ENCODE measurements at places on chromosomes 3 and 15.

DNA sequence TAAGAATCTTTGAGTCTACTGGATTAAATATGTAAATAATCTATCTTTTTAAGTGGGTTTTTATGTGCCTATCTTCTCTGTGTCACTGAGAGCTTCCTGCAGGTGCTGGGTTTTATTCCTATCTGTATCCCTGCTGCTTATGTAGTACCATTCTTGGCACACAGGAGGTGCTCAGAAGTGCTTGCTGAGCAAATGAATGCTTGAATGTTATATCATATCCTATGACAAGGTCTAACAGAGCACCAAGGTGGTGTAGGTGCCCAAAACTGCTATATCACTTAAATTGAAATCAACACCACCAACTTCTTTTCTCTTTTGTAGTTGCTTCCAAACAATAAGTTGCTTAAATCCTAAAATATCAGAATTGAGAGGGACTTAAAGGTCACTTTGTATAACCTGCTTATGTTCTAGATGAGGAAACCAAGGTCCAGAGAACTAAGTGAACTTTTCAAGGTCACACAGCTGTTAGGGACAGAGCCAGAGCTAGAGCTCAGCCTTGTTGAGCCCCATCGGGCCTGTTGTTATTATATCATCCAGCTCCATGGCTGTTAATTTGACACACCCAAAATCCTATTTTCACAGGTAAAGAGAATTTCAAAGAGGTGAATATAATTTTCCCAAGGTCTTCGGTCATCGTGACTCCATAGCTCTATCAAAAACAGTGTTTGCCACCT is 46.0 kb downstream of the CCNL1 start:
- no peak for DNase-seq

- no peak for DNase-seq
These were observed 35.4 kb downstream of the SMARCC1 start for GRCh38 chr3:47746264-47746663.

DNA sequence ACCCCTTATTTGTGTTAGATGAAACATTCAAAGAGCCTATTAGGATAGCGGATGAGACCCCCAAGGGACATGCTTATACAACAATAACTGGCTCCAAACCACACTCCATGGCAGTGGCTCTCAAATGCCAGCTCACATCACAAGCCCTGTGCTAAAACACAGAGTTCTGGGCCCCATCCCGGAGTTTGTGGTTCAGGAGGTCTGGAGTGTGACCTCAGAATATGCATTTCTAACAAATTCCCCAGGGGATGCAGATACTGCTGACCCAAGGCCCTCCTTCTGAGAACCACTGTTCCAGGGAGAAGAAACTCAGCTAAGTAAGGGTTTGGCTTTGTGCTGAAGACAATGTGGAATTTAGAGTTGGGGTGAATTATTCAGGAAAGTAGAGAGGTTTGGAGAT is 3.6 kb downstream of the CCRL2 start:
- DNase-seq, result no peak

DNA sequence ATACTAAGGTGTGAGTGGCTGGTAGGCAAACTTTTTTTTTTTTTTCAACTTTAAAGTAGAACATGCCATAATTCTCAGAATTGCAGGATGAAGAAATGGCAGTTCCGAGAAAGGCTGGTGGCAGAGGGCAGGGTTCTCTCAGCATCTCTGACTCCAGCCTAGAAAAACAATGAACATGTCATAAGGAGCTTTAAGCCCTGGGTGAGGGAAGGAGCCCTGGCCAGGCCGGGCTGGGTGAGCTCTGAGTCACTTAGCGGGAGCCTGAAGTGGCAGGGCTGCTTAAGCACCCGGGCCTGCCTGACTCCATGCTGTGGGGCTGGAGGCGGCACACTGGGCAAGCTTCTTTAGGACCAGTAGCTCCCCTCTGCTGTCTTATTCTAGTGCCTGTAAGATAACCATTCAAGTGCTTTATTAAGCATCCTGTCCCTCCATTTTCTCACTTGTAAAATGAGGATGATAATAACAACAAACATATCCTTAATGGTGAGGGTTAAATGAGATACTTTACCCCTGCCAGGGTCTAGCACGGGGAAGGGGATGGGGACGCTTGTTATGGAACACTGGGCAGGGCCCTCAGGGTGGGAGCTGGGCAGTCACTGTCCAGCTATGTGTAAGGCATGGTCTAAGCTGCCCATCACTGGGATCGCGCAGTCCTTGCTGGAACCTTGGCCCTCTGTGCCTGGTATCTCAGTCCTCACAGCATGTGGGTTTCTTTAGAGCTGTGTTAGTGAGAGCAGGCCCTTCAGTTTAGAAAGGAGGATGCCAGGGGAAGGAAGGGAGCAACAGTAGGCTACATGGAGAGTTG is 18.4 kb downstream of the SMAD6 start:
- no peak for DNase-seq

DNA sequence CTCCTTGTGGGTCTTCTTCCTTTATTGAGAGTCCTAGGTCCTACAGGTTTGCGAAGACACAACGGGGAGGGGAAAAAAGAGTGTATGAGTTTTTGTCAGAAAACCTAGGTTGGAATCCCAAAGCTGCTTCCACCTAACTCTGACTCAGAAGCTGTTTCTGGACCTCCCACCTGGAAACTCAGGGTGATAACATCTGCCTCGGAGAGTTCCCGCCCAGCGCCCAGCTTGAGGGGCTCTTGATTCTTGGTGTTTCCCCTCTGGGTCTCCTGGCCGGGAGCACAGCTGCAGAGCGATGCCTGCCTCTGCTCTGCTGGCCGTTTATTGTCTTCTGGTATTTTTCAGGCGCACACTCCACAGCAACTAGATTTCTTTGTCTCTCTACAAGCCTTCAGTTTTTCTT is 52.9 kb upstream of the MYZAP start:
- DNase-seq, result no peak

DNA sequence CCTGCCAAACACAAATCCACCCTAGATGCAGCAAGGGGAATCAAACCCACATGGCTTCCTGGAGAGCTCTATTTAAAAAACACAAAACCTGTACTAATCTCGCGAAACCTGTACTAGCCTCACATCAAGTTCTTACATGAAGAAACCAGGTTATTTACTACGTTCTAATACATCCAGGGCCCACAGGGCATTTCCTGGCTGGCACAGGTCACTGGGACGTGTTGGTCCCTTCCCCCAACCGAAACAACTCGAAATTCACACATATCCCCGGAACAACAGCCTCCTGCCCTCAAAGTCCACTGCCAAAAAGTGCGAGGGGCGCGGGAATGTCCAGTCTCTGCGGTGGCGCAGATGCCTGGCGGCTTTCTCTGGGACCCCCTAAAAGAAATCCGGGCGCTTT is 955 bp downstream of the CDCP1 start:
- no peak for DNase-seq

GRCh38 chr3:138946663-138947494 is at the start of the genes FOXL2 and FOXL2NB:
Gene FOXL2 (minus strand): TSS chr3:138947137. CDS start chr3:138946722, 415 bp downstream.
Gene FOXL2NB (plus strand): TSS chr3:138947217. CDS start chr3:138947365, 148 bp downstream.
- no peak for DNase-seq

GRCh38 chr3:119657887-119658702 is 2.3 kb downstream of the POPDC2 start:
- no peak for DNase-seq

DNA sequence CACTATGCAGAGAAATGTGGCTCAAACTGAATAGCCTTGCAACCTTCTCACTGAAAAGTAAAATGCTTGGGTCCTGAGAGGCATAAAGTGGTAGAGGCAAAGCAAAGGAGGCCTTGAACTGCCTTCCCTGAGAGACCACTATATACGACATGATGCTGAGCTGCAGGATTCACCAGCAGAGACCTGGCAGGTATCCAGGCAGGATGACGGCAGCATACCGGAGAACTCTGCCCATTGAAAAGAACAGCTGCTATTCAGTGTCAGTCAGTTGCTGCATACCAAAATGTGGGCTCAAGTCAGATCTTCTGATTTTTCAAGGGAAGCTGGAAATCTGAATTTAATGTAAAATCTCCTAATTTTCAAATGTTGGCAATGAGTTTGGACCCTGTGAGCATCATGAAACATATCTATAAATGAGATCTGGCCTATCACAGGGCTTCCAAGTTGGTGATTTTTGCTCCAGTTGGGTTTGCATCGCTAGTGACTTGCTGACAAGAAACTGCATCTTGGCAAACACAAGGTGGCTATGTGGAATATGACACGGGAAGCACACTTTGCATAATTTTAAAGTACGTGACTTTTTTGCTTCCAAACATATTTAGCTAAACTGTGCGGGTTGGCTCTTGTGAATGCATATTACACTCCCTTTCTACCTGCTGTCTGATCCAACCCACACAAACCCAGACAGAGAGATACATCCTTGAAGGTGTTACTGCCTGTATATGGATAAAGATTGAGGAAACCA is 529.0 kb downstream of the AGBL1 start:
- DNase-seq, result no peak

GRCh38 chr3:4724051-4724629 is 231.0 kb downstream of the ITPR1 start:
- DNase-seq, result no peak

- peak; percentile 96 for DNase-seq
These were observed 60.7 kb downstream of the CPA3 start for GRCh38 chr3:148925845-148926244.

DNA sequence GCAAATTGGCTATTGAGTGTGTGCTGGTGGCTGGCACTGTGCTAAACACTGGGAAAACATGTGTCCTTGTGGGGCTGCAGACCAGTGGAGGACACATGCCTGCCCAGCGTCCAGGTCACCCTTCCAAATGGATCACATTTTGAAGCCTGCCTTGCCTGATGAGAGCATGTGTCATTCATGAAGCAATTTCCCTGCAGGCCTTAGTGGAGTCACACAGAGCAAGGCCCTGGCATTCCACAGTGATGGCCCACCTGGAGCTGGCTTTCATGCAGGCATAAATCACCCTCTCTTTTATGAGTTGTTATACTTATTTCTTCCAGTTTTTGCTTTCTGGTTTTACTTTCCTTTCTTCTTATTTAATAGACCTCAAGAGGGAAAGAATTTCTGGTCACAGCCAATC is 219.5 kb downstream of the EPHB1 start:
- no peak for DNase-seq

DNA sequence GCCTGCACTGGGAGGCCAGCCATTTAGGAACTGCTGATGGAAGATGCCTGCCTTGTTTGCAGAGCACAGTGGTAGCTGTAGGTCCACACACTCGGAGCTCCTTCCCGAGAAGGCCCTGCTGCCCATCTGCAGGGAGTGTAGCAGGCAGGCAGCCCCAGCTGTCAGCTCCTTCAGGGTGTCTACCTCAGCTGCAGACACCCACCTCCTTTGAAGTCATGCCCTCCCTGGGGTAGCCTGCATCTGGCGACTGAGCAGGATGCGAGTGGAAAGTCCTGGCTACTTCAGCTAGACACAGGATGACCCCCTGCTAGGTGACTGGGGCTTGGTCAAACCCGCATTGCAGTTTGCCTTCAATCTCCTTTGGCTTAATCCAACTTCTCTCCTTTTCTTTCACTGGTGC is 93.2 kb upstream of the TLE3 start:
- no peak for DNase-seq

- no peak for DNase-seq
These were observed 66.7 kb downstream of the ARHGAP31 start for GRCh38 chr3:119360736-119361462.

GRCh38 chr15:84819291-84819768 is 2.2 kb downstream of the ALPK3 start:
- DNase-seq, result no peak

DNA sequence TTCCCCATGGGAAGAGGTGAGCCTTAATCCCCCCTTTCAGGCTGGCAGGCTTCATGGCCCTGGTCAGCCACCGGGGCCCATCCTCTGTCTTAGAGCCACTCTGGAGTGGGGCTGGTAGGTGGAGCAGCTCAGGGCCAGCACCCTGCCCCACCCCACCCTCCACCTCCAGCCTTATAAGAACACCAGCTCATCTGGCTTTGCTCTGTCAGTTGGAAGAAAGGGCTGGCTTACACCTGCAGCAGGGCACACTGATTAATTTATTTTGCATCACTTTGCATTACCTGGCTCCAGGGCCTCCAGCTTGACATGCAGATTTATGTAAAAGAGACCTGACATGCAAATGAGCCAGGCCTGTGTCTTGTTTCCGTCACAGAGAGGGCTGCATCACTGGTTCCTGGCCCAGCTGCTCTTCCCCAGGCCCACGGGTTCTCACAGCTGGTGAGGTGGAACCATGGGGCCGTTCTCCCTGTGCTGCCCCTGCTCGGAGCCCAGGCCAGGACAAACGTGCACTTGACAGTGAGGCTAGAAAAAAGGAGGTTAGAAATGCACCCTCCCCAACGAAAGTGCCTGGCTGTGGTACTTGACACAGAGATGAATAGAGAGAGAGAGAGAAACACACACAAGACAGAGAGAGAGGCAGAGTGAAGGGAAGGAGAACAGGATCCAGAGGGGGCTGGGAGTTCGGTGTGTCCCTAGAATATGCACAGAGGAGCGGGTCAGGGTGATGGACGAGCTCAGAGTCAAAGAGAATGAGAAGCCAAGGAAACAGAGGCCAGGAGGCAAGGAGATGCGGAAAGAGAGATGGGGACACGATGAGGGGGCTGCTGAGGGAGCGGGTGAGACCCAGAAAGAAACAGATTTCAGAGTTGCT is 44.5 kb upstream of the MAGEF1 start:
- no peak for DNase-seq
